ENCODE measurements at places on chromosomes 13 and 19.

- no peak for DNase-seq
Observed at GRCh38 chr13:22127277-22128164, 456.6 kb downstream of the FGF9 start.

DNA sequence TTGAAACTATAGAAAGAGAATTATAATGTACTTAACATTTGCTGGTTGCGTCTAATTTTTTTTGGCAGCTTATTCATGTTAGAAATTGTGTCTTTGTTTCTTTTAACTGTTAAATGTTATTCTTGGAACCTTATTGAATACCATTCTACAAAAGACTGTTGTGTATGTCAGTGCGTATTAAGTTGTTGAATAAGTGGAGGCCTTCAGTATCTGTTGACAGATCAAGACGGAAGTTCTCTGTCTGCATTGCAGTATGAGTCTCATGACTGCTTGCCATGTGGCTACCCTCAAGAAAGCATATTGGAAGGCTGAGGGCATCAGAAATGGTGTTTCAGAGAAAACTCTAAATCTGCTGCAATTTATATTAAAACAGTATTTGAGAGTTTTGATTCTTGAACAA, 8.5 kb downstream of the UBA2 start:
- DNase-seq: no peak

- DNase-seq: no peak
Observed at GRCh38 chr19:10769533-10770491, 51.9 kb downstream of the DNM2 start.

DNA sequence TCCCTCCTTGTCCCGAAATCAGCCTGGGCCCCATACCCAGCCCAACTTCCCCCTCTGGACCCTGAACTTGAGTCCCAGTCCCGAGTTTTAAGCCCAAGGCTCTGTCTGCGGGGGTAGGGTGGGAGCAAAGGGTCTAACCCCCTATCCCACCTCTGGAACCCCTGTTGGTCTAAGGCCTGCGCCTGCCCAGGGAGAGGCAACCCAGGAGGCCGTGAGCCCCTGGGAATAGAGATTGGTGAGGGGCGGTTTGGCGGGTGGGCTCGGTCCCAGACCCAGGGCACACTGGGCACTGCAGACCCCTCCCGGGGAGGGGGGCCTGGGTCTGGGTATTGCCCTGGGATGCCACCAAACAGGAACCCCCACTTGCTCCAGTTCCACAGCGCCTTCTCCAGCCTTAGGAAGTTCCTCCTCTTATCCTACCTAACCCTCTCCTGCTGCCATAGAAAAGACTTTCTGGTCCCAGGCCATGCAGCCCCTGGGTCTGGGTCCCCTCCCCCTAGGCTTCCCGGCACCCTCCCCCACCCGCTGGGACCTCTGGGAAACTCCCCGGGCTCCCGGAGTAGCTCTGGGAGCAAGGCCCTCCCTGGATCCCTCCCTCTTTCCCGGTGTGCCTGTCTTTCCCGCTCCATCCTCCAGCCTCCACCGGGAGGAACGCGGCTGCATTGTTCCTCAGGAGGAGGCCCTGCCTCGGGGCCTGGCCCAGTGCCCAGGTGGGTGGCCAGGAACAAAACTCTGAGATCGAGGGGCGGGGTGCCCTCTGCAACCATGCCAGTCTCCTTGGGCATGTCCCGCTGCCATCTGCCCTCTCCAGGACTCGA, 33.6 kb upstream of the NANOS3 start:
- DNase-seq: no peak

- DNase-seq: no peak
Observed at GRCh38 chr19:28519952-28520861, 692.7 kb downstream of the UQCRFS1 start.

DNA sequence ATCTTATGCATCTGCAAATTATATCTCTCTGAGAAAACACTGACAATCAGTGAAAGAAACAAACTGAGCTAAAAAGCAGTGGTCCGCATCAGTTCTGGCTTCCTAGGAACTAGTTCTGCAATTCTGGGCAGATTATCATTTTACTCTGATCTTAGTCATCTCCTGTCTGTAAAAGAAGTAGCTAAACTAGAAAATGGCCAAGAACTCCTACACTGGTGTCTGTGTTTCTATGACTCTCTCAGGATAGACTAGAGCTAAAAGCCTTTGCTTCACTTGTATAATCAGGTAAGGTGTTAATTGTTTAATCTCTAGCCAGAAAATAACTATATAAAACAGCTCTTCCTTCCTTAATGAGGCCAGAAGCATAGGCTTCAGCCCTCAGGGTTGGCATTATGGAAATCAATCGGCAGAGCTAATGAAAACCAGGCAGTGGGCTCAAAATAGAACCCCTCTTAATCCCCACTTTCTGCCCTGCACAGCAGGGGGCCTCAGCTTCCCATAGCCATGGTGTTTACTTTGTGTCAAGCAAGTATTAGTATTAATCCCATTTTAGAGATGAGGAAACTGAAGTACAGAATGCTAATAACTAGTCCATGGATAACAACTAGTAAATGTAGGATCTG, 459.2 kb downstream of the FGF14 start:
- DNase-seq: no peak

GRCh38 chr19:4089400-4089908, 22.8 kb upstream of the ZBTB7A start:
- no peak for DNase-seq

DNA sequence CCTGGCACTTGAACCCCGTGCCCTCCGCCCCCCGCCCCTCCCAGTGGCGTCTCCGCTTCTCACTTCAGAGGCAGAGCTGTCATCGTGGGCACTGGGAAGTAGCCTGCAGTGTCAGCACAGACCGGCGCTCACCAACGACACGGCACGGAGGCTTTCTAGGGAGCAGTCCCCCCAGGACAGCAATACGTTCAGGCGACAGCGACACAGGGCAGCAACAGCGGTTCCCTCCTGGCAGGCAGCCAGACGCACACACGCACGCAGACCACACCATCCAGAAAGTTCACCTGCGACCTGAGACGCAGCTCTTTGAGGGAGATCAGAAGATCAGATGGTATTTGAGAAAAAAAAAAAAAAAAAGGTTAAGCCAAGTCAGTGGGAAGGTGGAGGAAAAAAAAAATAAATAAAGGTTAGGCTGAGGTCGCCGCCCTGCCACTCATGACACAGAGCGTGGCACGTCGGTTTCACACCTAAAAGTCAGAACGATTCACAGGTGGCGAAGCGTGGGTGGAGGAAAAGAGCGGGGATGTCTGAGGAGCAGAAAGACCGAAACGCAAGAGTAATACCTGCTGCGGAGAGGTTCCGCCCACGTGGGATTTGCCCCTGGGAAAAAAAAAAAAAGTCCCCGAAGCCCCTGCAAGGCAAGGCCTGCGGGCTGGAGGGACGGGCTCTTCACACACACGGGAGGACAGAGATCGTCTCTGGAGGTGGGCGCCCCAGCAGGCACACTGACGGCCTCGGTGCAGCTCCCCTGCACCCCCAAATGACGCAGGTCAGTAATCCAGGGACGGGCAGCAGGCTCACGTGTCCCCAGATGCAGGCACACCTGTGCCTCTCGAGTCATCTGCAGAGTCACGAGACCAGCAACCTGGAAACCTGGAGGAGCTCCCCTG, 94.5 kb downstream of the GNG7 start:
- peak; percentile 95 for DNase-seq

GRCh38 chr19:41219924-41220567, 1.0 kb downstream of the AXL start:
- DNase-seq: no peak

GRCh38 chr19:58571575-58571947, 1.6 kb downstream of the MZF1 start:
- DNase-seq: no peak

GRCh38 chr13:30337061-30337610, 29.8 kb upstream of the KATNAL1 start:
- no peak for DNase-seq

DNA sequence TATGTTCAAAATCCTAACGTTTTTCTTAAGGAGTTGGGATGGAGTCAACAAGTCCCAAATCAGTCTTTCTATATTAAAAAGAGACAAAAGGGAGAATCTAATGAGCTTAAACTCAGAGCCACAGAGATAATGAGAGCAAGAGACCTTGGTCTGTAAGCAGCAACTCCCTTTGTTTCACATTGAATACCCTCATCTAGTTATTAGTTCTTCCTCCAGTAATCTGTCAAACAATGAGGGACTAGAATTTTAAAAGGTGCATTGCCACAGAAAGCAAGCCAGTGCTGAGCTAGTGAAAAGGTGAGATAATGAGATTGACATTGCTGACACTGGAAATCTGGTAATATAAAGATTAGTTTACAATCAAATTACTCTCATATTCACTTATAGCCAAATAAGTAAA, 718.6 kb downstream of the DACH1 start:
- no peak for DNase-seq

DNA sequence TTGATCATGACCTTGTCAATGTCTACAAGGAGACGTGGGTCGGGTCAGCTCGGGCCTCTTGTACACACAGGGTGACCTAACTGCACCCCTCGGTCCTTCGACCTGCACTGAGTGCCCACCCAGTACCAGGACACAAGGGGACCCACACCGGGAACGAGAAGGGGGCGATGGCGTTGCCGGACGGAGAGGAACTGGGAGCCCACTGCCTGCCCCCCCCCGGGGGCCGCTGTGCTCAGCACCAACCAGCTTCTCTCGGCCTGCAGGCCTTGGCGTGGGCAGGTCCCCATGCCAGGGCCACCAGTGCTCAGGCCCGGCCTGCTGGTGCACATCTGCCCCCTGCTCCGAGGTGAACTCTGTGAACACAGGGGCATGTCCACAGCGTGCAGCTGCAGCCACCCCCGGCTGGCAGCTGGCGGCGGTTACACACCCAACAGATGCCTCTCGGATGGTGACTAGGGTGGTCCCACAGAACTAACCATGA, 14.1 kb downstream of the CFD start:
- DNase-seq: no peak

DNA sequence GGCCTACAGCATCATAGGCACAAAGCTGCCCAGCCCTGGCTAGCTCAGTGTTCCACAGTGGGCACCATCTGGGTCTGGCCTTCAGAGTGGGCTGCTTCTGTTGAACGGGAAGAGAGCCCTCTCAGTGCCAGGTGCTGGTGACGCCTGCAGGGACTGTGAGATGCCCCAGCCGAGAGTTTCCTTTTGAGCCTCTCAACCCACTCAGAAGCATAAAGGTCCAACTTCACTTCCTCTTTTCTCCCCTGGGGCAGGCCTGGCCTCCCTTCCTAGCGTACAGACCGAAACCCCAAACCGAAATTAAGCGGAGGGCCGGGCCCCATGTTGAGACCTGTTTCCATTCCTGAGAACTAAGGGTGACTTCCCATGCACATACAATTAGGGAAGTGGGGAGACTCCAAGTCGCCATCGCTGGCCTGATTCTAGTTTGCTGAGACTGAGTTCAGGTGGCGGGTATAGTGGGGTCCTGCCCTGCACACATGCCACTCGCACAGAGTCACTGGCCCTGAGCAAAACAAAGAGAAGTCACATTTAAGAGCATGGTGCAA, 6.9 kb downstream of the RAB8A start:
- DNase-seq: no peak

- no peak for DNase-seq
Observed at GRCh38 chr13:23963947-23964346, 66.6 kb upstream of the C1QTNF9B start.

DNA sequence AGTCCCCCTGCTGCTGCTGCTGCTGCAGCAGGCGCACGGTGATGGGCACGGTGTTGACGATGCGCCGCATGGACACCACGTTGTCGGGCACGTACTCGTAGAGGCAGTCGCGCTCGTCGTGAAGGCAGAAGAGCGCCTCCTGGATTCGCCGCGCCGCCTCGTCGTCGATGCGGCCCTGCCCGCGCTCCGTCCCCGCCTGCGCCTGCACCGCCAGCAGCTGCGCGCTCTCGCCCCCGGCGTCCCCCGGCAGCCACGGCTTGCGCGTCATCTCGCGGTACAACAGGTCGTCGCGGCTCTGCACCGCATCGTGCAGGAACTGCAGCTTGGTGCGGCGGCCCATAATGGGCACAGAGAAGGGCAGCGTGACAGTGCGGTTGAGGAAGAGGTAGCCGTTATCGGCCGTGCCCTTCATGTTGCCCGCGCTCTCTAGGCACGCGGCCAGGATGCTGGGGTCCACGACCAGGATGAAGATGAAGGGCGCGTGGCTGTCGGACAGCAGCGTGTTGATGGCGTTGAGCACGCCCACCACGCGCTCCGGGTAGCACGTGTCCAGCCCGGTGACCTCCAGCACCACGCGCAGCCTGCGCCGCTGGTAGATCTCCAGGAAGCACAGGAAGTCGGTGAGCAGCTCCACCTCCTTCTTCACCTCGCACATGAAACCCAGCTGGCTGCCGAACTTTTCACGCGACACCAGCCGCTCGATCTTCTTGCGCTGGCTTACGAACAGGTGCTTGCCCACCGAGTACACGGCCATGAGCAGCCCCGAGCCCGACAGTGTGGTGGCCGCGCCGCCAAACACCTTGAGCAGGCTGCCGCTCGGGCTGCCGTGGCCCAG, 8.1 kb downstream of the NKPD1 start:
- DNase-seq: peak; percentile 46

DNA sequence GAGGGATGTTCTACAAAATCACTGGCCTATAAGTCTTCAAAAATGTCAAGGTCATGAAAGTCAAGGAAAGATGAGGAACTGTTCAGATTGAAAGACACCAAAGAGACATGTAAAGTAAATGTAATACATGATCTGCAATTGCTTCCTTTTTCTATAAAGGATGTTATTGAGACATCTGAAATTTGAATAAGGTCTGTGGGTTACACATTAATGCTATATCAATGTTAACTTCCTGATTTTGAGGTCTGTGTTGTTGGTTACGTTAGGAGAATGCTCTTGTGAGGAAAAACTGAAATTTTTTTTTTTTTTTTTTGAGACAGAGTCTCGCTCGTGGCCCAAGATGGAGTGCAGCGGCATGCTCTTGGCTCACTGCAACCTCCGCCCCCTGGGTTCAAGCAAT, 197.4 kb downstream of the RGCC start:
- DNase-seq: no peak

- no peak for DNase-seq
Observed at GRCh38 chr19:46606019-46606418, 4.9 kb downstream of the CALM3 start.

- no peak for DNase-seq
Observed at GRCh38 chr13:35014606-35015213, 72.6 kb downstream of the NBEA start.

DNA sequence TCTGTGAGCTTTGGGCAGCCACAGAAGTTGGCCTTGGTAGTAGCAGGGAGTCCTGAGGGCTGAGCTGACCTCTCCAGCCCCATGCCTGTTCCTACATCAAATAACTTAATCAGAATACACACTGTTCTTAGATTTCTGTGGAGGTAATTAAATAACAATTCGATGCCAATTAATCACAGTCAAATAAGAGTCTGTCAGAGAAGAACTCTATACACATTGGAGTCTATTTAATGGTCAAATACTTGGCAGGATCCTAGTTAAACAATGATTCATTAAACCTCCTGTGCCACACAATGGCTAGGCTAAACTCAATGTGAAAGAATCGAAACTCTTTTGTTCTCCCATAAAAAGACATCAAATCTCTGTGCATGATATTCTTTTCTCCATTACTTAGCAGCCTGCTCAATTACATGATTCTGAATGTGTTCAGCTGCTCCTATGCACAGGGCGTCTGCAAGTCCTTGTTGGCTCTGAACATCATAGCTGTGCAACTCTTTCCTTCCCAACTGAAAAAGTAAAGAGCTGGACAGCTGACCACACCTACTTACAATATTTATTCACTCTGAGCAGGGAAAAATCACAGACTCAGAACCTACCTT, 173.1 kb downstream of the ABCC4 start:
- DNase-seq: no peak

GRCh38 chr13:99050983-99051488, 73.2 kb upstream of the DOCK9 start:
- no peak for DNase-seq

- no peak for DNase-seq
Observed at GRCh38 chr19:39995794-39996193, 1.1 kb upstream of the ZNF546 start.
